Muscle of leg (tissue), 16 donors: ENCODE measurements at places on chromosomes 6 and 20. TPM values are rescaled to one million over a fixed set of nuclear protein-coding genes. Genes with fewer than 3 reads are reported as not detected.

The C6orf132 gene
- 0.33 TPM for polyA plus RNA-seq

- DNase-seq: peak; percentile 64
These were observed 332.5 kb downstream of the TFAP2A start for GRCh38 chr6:10082385-10082784.

DNA sequence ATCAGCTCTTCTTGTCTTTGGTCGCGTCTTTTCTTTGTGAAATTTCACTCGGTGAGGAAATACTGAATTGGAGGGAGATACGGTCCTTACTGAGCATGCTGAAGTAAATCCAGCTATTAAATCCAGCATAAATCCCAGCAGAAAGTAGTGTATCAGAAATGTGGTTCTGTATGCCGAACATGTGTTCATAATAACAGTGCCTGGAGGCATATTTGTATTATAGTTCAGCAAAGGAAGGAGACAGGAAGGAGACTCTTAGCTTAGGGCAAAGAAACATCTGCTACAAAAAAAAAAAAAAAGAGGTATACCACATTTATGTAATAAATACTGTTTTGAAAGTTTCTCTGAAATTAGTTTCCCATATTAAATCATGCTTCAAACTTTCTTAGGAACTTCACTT, 211.8 kb downstream of the PLCB4 start:
- peak; percentile 86 for DNase-seq

GRCh38 chr20:51428401-51429143, 113.9 kb downstream of the NFATC2 start:
- DNase-seq: peak; percentile 93

- no peak for DNase-seq
These were observed 4.0 kb upstream of the ADGRF5 start for GRCh38 chr6:46925563-46926253.

The BPI gene
- polyA plus RNA-seq: 2.7 TPM

- peak; percentile 79 for DNase-seq
These were observed 69.0 kb downstream of the DTNBP1 start for GRCh38 chr6:15593798-15594197.

The OSBPL2 gene
- 25.6 TPM for polyA plus RNA-seq

- peak; percentile 20 for DNase-seq
These were observed 73.5 kb downstream of the TNFRSF21 start for GRCh38 chr6:47235964-47236760.

The CCN6 gene
- polyA plus RNA-seq: 0.27 TPM

GRCh38 chr6:68182386-68182785, 452.7 kb upstream of the ADGRB3 start:
- DNase-seq: peak; percentile 0

DNA sequence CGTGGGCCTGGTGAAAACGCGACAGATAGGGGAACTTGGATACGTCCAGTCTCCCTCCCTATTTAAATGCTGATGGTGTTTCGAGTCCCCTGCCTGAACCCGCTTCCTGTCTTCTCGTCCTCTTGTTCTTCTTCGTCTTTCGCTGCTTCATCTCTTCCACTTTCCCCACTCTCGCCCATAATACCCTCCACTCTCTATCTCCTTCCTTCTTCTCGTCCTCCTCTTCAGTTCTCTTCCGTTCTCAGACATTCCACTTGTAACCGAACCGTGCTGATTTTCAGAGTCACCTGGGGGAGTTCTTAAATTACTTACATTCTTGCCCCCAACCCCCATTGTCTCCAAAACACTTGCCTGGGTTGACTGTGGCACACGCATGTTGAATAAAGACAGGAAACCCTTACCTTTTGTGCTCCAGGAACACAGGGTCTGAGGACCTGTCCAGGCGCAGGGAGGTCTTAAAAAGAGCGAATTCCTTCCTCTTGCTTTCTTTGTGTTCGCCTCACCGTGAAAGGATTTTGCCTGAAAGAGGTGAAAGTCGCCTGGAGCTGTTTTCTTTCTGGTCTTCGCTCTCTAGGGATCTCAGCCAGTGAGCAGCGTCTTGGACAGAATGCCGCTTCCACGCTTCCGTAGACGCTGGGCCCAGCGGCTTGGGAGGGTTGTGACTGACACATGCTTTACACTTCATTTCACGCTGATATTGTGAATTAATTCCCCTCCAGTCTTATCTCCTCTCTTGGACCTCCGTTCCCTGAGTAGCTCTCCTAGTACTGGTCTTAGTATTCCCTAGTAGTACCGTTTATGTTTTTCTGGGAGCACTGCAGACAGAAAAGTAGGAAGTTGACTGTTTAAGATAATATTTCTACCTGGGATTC, 184.0 kb downstream of the GPX5 start:
- no peak for DNase-seq

- no peak for DNase-seq
These were observed 18.6 kb downstream of the ELOVL5 start for GRCh38 chr6:53330137-53330536.

The PNPLA1 gene
- not detected for polyA plus RNA-seq

- DNase-seq: no peak
These were observed 9.1 kb upstream of the ZBTB2 start for GRCh38 chr6:151400473-151400872.

- DNase-seq: peak; percentile 83
These were observed 39.8 kb upstream of the RAB23 start for GRCh38 chr6:57261926-57262325.

The BPIFB1 gene
- polyA plus RNA-seq: 0.09 TPM

GRCh38 chr6:93293460-93293859, 125.9 kb downstream of the EPHA7 start:
- no peak for DNase-seq

DNA sequence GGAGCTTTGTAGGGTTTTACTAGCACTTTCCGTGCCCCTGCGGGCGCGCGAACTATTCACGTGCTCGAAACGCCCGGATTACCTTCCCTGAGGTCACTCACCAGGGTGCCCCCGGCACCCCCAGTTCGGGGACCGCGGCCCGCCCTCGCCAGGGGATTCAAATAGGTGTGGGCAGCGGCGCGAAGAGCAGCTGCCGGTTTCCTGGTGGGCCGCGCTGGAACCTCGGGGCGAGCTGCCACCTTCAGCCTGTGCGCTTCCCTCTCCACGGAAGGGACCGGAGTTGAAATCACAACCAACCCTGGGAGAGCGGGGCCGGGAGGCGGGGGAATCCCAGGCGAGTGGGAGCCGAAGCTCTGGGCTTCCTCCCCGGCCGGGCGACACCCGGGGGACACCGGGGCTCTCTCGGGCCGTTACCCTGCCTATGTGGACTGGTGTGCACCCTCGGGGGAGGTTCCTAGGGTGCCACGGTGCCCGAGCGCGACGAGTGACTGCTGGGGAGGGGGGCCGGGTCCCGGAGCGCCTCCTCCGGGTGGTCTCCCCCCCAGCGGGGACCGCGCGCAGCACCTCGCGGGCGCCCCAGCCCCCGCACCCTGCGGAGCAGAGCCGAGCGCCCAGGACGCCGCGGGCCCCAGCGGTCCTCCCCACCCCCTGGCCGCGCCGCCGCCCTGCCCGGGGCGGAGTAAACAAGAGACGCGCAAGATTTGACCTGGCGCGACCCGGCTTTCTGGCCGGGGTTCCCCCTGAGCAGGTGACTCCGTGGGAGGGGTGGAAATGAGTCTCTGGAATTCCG, 2.1 kb upstream of the HIVEP2 start:
- DNase-seq: peak; percentile 92

- DNase-seq: no peak
These were observed 31.9 kb upstream of the PSMF1 start for GRCh38 chr20:1086277-1087213.

DNA sequence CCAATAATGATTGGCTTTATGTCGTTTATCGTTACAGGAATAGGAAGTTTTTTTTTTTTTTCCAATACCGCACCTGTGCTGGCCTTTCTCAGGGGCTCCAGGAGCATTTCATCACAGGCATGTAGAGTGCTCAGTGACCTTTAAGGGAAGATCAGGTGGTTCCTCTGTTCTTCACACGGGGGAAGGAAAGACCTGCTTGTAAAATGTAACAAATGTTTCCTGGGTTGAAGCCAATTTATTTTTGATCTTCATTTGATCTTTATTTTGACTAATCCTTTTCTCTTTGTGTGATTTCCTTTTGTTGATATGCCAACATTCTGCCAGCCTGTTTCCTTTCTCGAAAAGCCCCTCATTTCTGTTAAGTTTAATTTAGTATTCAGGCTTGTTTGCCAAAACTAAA, 61.9 kb upstream of the HBS1L start:
- DNase-seq: no peak

GRCh38 chr6:33375143-33375671, 16.4 kb upstream of the KIFC1 start:
- peak; percentile 96 for DNase-seq

DNA sequence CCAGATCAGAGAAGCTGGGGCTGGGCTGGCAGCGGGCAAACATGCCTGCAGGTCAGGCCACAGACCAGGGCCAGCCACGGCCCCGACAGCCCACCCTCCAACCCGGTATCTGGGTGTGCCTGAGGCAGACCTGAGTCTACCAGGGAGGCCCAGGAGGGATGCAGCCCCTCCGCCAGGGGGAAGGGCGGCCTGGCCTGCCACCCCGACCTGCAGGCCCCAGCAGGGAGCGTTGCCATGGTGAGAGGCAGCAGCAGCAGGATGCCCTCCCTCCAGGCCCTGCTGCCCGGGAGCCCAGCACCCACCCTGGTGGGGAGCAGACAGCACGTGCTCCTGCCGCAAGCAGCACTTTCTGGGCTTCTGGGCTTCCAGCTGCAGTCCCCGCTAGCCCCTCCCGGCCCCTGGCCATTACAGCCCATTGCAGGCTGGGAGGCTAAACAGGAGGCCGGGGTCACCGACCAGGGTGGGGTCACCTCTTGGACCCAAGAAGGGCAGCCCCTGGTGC, 3.8 kb upstream of the EEF1A2 start:
- DNase-seq: no peak
